ENCODE measurements at places on chromosomes 7 and 10.

DNA sequence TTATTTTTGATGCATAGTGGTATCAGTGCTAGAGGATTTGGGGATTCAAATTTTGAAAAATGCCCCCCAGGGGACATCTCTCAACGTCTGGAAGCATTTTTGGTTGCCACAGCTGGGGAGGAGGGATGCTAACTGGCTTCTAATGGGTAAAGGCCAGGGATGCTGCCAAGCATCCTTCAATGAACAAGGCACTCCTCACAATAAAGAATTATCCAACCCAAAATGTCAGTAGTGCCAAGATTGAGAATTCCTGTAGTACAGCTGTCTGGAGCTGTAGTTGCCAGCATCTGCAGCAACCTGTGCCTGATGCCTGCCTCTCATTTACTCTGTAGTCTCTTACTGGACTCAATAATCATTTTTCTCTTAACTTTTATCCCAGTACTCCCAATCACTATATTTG lies 53.5 kb downstream of the SEPTIN7 start:
- no peak for DNase-seq

DNA sequence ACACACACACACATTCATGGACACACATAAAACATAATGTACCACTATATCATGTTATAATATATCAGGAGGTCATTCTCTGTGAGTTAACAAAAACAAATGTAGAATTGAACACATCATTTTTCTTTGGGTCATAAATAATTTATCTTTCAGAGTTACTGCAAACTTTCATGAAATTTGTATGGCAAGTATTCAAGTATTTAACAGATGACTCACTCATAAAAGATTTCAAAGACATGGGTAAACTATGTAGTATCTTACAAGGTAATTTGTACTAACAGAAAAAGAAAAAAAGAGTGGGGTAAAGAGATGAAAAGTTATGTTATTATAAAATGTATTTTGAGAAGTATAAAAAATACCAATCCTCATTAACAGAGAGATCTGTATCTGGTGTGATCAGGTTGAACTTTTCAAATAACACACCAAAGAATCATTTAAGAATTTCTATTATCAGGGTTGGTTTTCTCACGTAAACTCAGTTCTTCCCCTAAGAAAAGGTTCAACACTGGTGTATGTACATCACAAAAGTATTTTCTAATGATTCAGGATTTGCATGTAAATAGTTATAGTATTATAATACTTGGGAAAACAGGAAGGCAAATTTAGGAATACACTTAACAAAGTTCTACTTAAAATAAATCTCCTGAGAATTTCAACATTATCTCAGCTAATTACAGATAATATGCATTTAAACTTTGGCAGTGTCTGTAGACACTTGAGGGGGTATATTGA lies 933.1 kb upstream of the LRRN3 start:
- no peak for DNase-seq

DNA sequence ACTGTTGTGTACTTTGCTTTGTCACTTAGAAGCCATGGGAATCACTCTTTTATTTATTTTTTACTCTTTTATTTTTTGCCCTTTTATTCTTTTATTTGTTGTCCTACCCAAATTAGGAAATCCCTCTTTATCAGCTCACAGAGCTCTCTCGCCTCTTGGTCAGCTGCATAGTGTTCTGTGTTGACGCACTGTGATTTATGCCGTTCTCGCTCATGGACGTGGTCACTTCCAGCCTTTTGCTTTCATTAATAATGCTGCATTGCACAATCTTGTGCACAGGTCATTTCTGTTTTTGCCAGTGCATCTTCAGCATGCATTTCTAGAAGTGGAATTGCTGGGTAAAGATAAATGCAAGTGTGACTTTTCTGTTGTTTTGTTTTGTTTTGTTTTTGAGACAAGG lies 42.3 kb downstream of the FBH1 start:
- DNase-seq = no peak

GRCh38 chr10:11725912-11726311 lies 16.3 kb upstream of the ECHDC3 start:
- DNase-seq = no peak

- no peak for DNase-seq
These were observed 99.1 kb upstream of the CACUL1 start for GRCh38 chr10:118853916-118854315.

GRCh38 chr7:1725199-1725690 lies 55.2 kb downstream of the ELFN1 start:
- DNase-seq = no peak

DNA sequence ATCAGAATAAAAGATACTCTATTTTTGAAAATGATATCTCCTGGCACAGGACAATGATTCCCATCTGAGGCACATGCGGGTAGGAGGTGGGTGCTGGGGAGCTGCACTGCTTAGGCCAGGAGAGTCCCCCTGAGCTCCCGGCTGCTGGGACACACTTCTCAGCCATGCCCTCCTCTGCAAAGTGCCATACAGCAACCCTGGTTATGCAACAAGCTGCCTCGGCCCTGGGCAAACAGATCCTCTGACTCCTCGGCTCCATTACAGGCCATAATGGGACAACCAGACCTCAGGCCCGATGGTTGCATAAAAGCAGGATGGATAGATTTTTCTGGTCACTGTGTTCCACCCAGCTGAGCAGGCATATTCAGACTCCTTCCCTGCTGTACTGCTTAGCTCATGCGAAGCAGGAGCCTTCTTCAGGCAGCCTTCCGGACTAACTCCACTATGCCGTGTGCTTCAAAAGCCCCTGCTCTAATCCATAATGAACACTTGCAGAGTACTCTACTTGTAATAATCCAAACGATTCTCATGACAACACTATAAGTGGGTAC lies 6.5 kb upstream of the LEP start:
- no peak for DNase-seq

DNA sequence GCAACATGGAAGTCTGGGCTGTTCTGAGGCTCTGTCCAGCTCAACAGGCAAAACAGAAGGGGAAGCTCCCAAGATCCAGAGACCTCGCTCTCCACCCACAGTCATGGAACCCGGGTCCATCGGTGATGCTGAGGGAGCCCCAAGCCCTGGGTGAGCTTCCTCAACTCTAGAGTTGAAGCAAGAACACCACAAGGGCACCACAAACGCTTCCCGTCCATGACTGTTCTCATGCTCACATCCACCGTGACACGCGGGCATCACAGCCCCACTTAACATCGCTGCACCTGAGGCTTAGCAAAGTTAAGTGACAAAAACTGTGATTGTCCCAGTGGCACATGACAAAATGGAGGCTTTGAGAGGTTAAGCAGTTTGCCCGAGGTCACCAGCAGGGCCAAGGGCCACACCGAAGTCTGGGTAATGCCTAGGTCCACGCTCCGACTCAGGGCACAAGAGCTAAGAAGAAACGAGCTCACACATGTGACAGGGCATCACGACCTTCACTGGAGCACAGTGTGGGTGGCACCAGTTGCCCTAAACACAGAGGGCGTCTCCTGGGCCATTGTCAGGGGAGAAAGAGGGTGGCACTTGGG lies 110.6 kb downstream of the OAT start:
- DNase-seq = no peak

GRCh38 chr10:71406878-71407277 lies 10.2 kb downstream of the CDH23 start:
- no peak for DNase-seq

DNA sequence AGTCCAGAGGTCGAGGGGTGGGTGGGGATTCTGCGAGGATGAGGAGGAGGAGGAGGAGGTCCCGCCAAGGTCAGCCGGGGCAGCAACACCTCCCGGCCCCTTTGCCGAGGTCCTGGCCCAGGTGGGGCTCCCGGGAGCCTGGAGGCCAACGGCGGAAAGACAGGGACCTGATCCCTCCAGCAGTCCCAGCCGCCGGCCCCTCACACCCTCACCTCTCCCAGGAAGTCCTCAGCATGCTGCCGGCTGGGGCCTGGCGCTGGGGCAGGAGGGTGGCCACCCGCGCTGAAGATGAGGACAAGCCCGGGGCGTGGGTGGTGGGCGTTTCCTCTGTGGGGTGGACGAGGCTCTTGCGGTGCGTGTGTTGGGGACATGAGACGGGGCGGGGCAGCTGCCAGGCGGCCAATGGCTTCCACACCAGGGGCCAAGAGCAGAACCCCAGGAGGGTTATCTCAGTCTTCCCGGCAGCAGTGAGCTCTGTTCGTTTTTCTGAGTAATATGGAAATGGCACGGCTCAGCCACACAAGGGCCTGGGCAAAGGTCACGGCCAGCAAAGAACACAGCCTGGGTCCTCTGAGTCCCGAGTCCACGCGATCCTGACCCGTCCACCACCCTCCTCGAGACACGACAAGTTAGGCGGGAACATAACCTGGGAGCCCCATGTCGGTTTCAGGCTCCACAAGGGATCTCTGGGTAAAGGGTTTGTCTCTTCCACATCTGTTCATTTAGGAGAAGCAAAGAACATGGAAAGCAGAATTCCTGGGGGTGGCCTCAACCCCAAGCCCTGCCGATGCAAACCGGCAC lies 82.9 kb upstream of the PDGFA start:
- no peak for DNase-seq

GRCh38 chr7:27346531-27347275 lies 104.1 kb downstream of the EVX1 start:
- DNase-seq = no peak

- no peak for DNase-seq
These were observed 1.7 kb upstream of the KCNH2 start for GRCh38 chr7:150979713-150980390.

GRCh38 chr10:48406204-48406603 lies 99.7 kb downstream of the MAPK8 start:
- no peak for DNase-seq

- DNase-seq = no peak
These were observed 60.3 kb upstream of the TAC1 start for GRCh38 chr7:97671571-97671970.

DNA sequence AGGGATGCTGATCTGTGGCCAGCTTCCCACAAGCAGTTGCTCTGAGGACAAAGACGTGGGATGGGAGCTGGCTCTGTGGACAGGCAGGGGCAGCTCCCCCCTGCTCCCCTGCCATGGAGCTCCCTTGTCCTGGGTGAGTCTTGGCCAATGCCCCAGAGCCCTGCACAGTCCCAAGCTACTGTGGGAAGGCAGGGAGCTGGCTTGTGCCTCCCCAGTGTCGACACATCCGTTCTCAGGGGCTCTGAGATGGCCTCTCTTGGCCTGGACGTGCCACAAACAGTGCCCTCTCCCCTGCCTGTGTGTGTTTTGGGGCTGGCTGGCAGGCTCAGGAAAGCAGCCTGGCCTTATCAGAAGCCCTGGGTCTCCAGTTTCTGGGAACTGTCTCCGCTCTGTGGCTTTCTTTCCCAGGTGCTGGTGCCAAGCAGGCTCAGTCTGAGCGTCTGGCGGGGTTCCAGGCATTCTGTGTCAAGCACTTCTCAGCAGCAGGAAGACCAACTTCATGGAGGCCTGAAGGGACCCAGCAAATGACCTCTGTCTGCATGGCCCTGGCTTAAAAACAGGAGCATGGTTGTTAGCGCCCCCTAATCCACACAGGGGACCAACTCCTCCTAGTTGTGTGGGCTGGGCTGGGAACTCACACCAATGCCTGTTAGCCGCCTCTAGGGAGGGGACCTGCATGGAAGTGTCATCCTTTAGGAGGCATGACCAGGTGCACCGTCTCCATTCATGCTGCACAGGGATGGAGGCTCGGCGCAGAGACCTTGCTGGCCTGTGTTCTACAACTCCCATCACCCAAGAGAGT lies 375.2 kb downstream of the RPS24 start:
- DNase-seq = no peak

GRCh38 chr7:158473221-158473620 lies 114.4 kb downstream of the PTPRN2 start:
- no peak for DNase-seq

- no peak for DNase-seq
These were observed 56.1 kb downstream of the CHST15 start for GRCh38 chr10:124037286-124037685.

GRCh38 chr10:102646610-102647442 lies 2.5 kb downstream of the TRIM8 start:
- DNase-seq = no peak

DNA sequence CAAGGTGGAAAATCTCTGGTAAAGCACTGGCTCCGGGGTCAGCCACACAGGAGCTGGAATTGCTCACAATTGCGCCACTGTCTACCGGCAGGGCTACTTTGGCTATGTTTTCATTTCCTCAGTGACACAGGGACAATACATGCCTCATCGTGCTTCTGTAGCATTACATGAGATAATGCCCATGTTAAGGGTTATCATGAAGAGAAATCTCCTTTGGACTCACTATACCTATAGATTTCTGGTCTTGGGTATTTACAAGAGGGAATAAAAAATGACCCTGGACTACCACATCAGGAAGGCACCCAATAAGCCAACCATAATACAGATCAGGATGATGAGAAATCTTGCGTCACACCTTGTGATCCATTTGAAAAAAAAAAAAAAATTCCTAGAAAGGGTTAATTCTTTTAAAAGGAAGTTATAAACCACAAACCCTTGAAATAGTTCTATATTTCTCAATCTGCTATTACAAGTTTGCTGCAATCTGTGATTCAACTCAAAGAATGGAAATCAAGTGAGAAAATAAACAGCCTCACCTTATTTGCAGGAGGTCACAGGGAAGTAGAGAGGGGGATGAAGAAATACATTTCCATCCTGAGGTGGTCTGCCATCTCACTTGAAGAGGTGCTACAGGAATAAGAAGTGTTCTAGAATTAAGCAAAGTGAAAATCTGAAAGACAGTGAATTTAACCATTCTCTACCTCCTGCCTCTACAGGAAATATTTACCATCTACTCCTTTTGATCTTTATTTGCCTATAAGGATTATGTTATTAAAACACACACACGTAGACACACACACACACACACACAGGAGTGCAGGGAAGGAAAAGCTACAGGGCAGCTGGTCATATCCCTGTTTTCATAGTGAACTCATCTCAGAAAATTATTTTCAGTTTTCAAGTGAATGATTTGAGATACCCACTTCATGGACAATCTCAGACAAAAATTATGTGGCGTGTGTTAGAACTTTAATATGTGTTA lies 231.3 kb upstream of the CELF2 start:
- no peak for DNase-seq

DNA sequence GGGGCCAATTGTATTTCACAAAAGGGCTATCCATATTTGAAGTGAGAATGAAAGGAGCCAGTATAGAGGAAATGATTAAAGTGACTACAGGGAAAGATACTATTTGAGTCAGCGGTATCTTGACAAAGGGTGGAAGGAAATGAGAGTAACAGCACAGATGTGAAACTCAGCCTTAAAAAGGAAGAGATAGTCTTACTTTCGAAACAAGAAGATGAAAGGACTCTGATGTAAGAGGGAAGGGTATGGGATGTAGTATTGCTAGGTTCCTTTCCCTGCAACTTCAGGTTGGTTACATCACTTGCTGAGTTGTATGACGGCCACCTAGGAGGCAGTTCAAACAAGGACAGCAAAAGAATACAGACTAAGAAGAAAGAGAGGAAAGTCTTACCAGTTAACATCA lies 13.7 kb downstream of the CISD1 start:
- no peak for DNase-seq

Measured in stimulated activated CD8-positive, alpha-beta memory T cell treated with anti-CD3 and anti-CD28 coated beads, Interleukin-4, amount 100 ng/mL, for 1 hour (primary cell).